ENCODE measurements at places on chromosomes 2 and 18.

DNA sequence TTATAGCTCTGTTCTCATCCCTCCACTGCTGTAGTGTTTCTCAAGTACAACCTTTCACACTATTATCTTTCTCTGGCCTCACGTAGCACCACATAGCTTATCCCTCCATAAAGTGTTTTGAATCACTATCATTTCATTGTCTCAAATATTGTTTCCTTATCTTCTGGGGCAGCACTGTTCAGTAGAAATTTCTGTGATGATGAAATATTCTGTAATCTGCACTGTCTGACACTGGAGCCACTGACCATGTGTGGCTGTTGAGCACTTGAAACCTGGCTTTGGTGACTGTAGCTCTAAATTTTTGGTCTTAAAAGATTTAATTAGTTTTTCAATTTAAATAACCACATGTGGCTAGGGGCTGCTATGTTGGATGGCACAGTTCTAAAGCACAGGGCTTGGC is 78.9 kb downstream of the CPS1 start:
- DNase-seq = no peak

DNA sequence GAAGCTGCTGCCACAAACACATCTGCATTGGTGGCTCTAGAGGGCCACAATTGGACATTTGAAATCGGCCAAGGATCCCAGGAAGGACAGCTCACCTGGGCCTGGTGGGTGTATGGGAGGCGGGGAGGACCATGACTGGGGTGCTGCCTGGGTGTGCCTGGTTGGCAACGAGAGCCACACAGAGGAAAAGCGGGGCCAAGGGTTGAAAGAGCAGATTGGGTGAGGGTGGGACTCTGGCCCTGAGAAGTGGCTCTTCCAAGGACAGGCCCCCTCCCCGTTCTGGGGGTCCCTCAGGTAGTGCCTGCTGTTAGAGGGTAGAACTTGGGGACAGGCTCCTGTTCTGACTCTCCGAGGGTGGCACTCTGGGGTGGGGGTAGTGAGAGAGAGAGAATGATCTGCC is 102.9 kb downstream of the CLIP4 start:
- peak; percentile 30 for DNase-seq

GRCh38 chr2:150178591-150178990 is 308.9 kb downstream of the RND3 start:
- DNase-seq = no peak

DNA sequence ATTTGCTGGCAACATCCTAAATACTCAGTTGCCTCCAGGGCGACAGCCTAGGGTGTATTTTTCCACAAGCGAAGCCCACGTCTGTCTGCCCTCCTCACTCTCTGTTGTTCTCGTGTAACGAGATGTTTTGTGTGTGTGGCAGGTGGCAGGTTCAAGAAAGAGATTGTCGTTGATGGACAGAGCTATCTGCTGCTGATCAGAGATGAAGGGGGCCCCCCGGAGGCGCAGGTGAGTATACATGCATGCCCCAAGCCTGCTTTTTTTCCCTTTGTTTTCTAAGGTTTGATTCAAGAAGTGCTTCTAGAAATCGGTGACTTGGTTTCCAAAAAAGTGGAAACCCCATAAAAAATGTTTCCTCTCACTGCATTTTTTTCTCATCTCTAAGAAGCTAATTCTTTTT is 247.0 kb downstream of the AGAP1 start:
- no peak for DNase-seq

DNA sequence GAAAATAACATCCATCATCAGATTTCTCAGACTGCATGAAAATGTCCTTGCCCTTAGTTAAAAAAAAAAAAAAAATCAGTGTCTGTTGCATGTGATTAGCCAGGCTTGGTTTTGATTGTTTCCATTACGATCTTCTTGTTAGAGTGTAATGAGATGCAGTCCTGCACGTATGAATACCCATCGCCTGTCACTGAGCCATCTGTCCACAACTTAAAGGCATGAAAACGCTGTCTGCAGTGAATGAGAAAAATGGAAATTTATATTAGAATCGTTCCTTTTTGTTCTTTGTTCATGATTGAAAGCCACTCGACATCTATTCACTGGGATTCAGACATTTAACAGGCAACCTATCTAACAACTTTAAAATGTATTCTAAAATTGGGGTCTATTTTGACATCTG is 521.7 kb upstream of the SPHKAP start:
- no peak for DNase-seq

DNA sequence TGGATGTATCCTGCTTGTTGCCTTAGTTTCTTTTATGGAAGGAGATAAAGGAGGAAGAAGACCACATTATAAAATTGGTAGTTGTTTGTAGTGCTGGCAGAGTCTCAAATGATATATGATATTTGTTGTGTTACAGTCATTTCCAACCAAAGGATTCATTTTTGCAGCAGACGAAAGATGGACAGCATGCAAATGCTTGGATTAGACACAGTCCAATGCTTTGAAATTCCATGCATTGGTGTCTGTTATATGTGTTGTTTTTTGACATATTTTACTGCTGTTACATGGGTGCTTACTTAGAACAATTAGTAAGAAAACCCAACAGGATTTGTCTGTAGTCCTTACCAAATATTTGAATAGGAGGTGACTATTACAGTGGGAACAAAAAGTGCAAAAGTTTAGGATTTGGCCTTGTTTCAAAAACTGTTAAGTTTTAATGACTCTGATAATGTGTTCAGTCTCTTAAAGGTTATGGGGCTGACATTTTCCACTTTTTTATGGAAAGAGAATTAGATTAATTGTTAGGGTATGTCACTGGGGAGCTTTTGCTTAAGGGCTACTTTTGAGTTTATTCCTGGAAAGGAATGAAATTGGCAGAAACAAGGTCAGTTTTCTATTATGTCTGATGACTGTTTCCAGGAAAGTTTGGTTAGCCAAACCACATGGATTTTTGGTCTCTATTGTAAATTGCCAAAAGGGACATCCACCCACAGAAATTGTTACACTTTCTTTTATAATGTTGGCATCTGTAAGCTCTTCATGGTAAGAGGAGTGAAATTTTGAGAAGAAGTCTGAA is 229.4 kb upstream of the MMADHC start:
- DNase-seq = no peak

DNA sequence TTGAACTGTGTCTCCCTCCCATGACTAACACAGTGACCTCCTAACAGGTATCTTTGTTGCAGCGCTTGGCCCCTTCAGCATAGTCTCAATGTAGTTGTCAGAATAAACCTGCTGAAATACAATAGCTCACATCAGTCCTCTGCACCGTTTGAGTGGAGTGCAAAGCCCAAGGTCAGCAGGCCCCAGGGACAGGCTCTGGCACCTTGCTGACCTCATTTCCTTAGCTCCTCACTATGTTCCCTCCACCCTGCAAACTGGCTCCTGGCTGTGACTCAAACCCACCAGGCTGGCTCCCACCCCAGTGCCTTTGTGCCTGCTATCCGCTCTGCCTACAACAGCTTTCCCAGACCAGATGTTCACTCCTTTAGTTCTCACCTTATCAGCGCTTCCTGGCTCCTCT is 146.7 kb downstream of the LRATD1 start:
- peak; percentile 76 for DNase-seq

GRCh38 chr2:234571620-234572407 is 74.9 kb upstream of the ARL4C start:
- no peak for DNase-seq

GRCh38 chr2:88530081-88530480 is 77.6 kb upstream of the FOXI3 start:
- DNase-seq = no peak

DNA sequence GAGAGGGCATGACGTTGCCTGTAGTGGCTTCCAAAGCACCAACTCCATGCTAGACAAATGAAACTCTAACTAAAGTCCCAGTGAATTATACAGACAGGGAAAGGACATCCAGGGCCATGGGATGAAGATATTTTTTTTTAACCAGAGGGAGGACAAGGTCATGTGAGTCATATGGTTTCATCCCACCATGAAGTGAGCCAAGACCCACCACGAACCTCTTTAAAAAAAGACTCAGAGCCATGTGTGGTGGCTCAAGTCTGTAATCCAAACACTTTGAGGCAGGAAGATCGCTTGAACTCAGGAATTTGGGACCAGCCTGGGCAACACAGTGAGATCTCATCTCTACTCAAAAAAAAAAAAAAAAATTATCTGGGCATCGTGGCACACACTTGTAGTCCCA is 115.2 kb downstream of the LIPG start:
- no peak for DNase-seq

DNA sequence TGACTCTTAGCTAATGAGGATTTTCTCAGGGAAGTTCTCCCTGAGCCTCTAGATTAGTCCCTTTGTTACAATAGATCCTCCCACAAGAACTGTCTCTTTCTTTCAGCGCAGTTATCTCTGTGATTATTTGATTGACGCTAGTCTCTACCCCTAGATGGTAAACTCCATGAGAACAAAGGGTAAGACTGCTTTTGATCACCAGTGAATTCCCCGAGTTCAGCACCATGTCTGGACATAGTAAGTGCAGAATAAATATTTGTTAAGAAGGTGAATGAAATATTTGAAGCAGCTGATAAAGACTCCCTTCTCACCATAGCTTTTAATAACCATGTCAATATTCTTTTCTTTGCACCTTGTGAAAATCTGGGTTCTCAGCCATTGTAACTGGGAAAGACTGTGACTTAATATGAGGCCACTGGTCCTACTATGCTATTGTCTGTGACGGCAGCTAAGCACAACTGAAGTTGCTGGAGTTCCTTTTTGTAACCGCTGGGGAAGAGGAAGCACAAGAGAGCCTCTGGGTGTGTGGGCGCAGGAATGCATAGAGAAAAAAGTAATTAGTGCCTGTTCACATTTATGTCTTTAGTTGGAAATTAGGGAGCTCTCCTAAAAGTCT is 214.7 kb downstream of the TGIF1 start:
- DNase-seq = peak; percentile 71

DNA sequence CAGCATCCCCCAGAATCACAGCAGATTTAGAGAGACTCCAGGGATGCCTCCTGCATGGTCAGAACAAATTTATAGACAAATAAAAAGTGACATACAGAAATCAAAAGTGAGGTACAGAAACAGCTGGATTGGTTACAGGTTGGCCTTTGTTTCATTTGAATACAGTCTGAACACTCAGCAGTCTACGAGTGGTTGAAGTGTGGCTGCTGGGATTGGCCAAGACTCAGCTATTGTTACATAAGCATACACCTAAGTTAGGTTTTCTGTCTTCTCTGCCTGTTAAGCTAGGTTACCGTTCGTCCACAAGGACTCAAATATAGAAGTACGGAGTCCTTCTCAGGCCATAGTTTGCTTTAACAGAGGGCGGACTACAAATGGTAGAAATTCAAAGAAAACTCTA is 262.4 kb upstream of the SLC14A2 start:
- no peak for DNase-seq

DNA sequence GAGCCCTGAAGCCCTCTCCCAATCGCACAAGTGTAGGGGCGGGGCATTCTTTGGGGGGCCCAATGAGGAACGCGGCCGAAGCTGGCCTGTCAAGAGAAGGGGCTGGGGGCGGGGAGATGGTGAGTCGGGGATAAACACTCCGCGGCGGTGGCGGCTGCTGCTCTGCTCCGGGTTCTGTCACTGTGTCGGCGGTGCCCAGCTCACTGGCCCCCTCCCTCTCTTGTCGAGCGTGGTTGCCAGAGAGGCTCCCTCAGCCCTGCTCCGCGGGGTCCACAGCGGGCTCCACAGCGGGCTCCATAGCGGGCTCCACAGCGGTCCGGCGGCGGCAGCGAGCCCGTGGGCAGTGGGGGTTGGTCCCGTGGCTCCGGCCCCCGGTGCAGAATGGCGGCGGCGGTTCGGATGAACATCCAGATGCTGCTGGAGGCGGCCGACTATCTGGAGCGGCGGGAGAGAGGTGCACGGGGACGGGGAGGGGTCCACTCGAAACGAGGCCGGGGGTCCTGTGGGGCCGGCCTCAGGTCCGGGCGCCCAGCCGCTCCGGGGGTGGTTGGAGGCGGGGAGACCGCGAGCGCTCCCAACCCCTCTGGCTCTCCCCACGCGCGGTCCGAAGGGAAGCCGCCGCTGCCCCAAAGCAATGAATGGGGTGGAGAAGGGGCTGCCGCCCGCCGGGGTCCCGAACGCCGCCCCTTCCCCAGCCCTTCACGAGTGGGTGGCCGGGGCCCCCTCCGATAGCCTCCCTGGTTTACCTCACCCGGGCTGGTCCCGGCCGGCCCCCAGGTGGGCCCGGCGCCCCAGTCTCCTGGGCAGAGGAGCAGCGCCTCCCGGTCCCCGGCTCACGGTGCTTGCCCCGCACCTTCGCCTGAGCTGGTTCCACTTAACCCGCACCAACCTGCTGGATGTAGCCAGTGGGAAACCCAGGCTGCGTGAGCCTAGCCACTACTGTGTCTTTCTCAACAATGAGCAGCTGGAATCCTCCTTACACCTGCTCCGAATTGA is at the start of gene MXD1:
Gene MXD1, plus strand, starts transcription at position 160 of the 996 bp plus-strand sequence. Its CDS starts 222 bp downstream, at position 382.
- DNase-seq = peak; percentile 59

DNA sequence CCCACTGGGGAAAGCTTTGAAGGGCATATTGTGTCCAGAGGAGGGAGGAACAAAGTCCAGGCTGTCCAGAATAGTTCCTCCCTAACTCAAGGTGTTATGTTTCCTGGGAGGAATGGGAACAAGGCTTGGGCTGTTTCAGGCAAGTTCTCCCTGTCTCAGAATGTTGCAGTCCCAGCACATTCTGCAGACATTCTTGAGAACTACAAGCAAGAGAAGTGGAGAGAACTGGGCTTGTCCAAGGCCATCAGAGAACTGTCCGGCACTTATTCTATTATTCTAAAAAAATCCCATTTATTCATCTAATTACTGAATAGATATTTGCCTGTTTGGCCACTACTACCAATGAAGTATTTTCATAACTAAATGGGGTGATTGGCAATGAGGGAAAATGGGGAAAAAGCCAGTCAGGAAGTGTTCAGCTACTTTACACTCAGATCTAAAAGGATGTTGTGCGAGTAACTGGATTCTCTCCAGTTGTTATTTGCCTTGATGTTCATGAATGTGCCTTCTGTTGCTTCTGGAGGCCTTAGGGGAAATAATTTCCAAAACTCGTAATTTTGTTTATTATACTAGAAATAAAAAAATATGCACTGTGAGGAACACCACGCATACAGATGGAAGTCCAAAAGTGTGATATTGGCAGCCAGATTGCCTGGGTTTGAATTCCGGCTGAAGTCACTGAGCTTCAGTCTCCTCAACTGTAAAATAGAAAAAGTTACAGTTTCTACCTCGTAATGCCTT is 300.1 kb upstream of the RND3 start:
- no peak for DNase-seq

GRCh38 chr18:22152093-22152492 is 17.3 kb upstream of the GATA6 start:
- DNase-seq = no peak

GRCh38 chr18:5961097-5961827 is 65.9 kb upstream of the TMEM200C start:
- DNase-seq = no peak
